ENCODE measurements at places on chromosomes 13 and 19.

GRCh38 chr19:14505488-14506239, 9.7 kb upstream of the GIPC1 start:
- peak; percentile 60 for DNase-seq

- DNase-seq, result no peak
Observed at GRCh38 chr13:69676286-69676685, 431.3 kb upstream of the ATXN8OS start.

DNA sequence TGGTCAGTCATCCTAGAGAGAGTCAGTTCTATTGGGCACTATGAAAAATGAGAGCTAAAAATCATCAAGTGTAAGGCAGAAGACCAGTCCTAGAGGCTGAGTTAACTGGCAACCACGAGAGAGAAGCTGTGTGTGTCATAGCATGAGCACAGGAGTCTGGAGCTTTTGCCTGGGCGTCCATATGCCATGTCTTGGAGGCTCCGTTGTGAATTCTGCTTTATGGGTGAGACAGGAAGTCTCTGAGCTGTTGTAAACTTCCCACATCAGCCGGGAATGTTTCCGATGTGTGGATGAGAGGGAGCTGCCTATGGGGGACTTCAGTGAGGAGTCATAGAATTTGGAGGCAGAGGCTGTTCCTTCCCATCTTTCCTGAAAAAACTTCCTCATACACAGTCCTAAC, 120.0 kb downstream of the ITGBL1 start:
- no peak for DNase-seq

GRCh38 chr13:104314926-104315535, 1248.8 kb upstream of the SLC10A2 start:
- DNase-seq, result no peak
